Panc1 (cell line): ENCODE measurements at places on chromosomes 1 and 21.
A peak's percentile ranks its signal among the peaks of the same experiment; 100 is the strongest.

DNA sequence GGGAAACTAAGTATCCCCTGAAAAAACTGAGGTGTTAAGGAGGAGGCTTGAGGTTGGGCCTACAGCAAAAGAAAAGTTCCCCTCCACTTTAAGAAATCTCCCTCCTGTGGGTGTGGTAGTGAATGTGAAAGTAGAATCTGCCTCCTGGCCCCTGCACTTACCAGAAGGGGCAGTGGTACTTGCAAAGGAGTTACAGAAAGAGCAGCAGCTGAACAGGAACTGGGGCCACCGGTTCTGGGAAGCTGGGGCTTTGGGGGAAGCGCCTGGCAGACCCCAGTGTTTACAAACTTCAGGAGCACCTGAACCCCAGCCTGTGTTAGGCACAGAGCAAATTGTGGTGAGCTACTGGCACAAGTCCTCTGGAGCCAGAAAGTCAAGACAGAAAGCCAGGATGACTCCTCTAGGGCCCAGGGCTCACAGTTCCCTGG, 250.2 kb upstream of the FGGY start:
- no peak overlapping the region for H3K4me3 ChIP-seq
- no peaks in the 10 kb centered on the region for H3K4me1 ChIP-seq
- no peaks in the 10 kb centered on the region for H3K36me3 ChIP-seq
- H3K27ac ChIP-seq: no peak overlapping the region
- DNase-seq: no peak
- H3K27me3 ChIP-seq: no peaks in the 10 kb centered on the region

DNA sequence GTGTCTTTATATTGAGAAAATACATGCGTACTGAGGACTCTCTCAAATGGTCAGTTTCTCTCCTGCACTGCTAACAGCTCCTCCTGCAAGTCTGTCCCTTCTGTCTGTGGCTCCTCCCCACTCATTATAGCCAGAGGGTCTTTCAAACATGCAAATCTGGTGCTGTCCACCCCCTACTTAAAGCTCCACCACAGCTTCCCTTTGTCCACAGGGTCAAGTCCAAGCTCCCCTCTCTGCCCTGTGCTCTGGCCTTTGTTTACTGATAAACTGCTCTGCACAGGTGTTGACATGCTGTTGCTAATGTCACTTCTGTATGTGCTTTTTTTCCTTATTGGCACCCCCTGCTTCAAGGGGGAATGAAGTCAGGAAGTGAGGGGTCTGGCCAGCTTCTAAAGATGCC, 47.7 kb upstream of the GPR37L1 start:
- H3K4me3 ChIP-seq: no peak overlapping the region
- H3K36me3 ChIP-seq: no peaks in the 10 kb centered on the region
- no peak for DNase-seq
- 0 out of 2 replicates have a peak, but pooled peaks cover 6% of the 10 kb centered on the region for H3K4me1 ChIP-seq
- H3K27me3 ChIP-seq: no peaks in the 10 kb centered on the region

GRCh38 chr1:153616917-153617311, 789 bp upstream of the S100A14 start:
- DNase-seq: no peak
- no peak overlapping the region for H3K4me3 ChIP-seq
- no peaks in the 10 kb centered on the region for H3K27me3 ChIP-seq
- H3K27ac ChIP-seq: peak overlapping the region; percentile 66
- peaks cover 11% of the 10 kb centered on the region for H3K4me1 ChIP-seq

GRCh38 chr1:98903726-98904125, 100.9 kb downstream of the PLPPR5 start:
- DNase-seq: no peak
- H3K27ac ChIP-seq: no peak overlapping the region
- no peaks in the 10 kb centered on the region for H3K4me1 ChIP-seq
- no peaks in the 10 kb centered on the region for H3K36me3 ChIP-seq
- H3K4me3 ChIP-seq: no peak overlapping the region
- H3K27me3 ChIP-seq: no peaks in the 10 kb centered on the region

- H3K27ac ChIP-seq: peak overlapping the region; percentile 74
- peaks cover 25% of the 10 kb centered on the region for H3K36me3 ChIP-seq
- no peaks in the 10 kb centered on the region for H3K27me3 ChIP-seq
- H3K4me1 ChIP-seq: peaks cover 38% of the 10 kb centered on the region
- DNase-seq: no peak
- H3K4me3 ChIP-seq: peak overlapping the region; percentile 90
These were observed 610 bp downstream of the WDR26 start for GRCh38 chr1:224433701-224434672.
